ENCODE measurements at places on chromosomes 12 and 14.

GRCh38 chr14:54889919-54890318 is 12.7 kb downstream of the GCH1 start:
- DNase-seq: no peak

GRCh38 chr12:48331399-48331798 is 19.3 kb downstream of the ZNF641 start:
- DNase-seq: no peak

DNA sequence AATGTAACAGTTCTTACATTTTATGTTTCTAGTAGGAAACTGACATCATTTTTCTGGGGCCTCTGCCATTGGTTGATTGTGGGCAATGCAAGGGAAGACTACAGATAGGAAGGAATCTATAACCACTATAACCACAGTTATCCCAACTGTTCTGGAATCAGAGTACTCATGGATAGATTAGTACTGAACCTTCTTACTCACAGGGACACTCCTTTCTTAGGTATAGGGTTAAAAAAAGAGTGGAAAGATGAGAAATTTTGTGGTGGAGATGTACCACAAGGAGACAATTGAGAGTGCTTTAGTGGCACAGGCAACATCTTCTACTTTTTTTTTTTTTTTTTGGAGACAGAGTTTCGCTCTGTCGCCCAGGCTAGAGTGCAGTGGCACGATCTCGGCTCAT is 21.0 kb downstream of the TMEM116 start:
- DNase-seq: no peak

DNA sequence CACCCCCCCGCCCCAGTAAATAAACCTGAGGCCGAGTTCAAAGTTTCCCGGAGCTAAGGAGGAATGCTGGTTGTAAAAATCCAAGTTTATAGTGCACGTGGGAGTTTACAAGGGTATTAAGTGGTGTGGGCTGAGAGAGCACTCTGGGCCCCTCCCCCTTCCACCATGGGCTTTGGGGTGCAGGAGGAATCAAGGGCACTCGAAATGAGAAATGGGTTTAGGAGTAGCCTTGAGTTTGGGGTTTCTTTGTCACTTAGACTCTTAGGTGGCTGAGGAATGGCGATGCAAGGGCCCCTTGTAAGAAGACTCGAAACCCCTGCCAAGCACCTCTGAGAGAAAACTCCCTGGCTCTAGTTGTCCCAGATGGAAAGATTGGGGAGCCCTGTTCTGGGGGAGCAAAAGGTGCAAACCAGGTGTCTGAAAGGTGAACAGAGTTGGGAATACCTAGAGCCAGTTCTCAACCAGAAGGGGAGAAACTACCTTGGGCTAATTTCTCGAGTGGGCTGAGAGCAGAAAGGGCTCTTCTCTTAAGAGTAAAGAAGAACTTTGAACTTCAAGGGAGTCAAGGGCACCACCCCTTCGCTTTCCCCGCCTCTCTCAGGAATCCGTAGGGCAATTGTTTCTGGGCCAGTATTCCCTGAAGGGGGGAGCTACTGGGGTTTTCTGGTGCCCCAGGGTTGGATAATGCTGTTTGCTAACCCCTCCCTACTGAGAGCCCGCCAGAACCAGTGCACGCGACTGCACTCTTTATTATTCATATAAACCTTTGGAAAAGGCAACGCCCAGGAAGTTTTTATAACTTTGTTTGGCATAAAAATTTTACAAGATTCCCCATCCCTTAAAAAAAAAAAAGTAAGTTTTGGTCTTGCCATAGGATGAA is 4.0 kb upstream of the HOTAIR start:
- DNase-seq: no peak

DNA sequence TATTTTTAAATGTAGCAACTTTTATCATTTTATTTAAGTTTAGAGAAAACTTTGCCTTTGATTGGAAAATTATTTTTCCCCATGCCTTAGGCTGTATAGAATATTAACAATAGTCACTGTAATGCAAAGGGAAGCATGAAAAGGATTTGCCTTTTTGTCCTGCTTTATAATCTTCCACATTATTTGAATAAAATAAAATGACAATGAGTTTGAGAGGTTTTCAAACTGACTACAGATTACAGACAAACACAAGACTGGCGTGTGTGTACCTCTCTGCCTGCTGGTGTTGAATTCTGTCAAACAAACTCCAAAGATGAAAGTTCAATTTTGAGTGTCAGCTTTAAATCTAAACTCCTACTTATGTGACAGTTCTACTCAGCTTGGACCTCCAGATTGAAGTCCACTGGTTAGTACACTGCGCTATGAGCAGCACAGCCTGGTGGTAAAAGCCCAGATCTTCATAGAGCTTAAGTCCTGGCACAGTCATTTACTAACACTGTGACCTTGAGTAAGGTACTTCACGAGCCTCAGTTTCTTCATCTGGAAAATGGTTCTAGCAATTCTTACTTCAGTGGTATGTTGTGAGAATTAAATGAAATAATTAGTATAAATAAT is 98.3 kb upstream of the CPNE8 start:
- DNase-seq: no peak

DNA sequence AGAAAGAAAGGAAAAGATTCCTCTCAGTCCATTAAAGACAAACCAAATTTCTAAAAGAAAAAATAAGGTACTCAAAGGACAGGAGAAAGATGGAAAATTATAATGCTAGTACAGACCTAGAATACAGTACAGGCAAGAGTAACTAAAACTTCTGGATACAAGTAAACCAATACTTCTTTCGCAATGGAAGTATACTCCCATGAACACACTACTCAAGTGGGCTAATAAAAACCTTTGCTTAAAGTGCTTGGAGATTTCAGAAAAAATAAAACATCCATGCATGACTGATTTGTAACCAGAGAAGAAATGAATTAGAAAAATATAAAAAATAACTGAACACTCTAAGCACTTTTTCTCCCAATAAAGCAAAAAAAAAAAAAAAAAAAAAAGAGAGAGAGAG is 3.5 kb downstream of the ZBTB25 start:
- no peak for DNase-seq

DNA sequence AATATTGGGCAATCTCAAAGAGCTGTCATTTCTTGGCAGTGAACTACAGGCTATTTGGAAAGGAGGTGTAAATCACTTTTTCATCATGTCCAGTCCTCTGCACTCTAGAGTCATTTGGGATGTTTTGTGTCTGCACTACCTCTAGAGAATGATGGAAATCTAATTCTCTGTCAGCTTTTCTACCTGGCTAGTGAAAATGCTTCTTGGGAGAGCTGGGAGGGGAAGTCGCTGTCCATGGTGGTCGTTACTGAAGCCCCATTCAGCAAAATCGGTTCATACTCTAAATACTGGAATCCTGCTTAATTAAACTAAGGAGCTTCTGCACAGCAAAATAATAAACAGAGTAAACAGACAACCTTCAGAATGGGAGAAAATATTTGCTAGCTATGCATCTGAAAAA is 251.8 kb downstream of the APAF1 start:
- no peak for DNase-seq

DNA sequence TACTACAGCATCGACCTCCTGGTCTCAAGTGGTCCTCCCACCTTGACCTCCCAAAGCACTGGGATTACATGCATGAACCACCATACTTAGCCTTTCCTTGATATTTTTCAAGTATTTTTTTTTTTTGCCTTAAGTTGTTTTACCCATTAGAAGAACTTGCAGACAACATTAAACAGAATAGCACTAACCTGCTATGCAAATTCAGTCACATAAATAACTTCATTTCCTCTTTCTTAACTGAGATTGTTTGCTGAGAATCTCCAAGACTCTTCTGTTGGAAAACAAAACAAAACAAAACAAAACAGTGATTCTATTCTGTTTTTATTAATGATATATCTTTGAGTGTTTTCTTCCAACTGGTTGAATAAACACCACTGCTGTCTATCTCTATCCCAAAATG is 115.9 kb upstream of the IFNG-AS1 start:
- DNase-seq: no peak

Data from GDM1 (cell line).